A673 (cell line): ENCODE measurements at places on chromosomes 5 and 9. TPM values are rescaled to one million over a fixed set of nuclear protein-coding genes. Genes with fewer than 3 reads are reported as not detected.

The NUDT2 gene
- 19.1 and 25.3 TPM in 2 replicates for total RNA-seq

The RNF224 gene
- total RNA-seq: 0.17 TPM in 1 of 2 replicates, not detected in the other

The LPCAT1 gene
- 86.9 and 97.3 TPM in 2 replicates for total RNA-seq

The RPP25L gene
- 19.7 and 31.6 TPM in 2 replicates for total RNA-seq

The PCDHGB5 gene
- 43.3 and 45.0 TPM in 2 replicates for total RNA-seq

The POU5F2 gene
- total RNA-seq: 0.73 and 0.87 TPM in 2 replicates

The SPATA9 gene
- total RNA-seq: not detected in 2 replicates
